NCI-H2081 (cell line): ENCODE measurements at places on chromosomes 2 and 18.

- no peak for DNase-seq
Measured at GRCh38 chr2:43460611-43461365, 135.1 kb downstream of the THADA start.

DNA sequence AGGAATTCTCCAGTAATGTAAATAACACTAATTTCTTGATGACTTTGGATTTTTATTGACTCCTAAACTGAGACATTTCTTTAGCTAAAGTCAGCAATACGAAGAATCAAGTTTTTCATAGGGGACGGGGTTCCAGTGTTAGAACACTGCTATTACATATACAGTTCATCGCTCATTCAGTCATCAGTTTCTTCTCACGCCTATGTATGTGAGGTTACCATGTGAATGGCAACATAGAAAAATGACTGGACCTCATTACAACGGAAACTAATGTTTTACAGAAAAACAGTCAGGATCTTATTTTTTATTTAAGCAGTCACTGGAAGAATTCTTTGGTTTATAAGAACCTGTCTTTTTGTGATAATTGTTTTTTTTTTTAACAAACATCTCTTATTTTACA lies 56.4 kb downstream of the THADA start:
- DNase-seq, result no peak

DNA sequence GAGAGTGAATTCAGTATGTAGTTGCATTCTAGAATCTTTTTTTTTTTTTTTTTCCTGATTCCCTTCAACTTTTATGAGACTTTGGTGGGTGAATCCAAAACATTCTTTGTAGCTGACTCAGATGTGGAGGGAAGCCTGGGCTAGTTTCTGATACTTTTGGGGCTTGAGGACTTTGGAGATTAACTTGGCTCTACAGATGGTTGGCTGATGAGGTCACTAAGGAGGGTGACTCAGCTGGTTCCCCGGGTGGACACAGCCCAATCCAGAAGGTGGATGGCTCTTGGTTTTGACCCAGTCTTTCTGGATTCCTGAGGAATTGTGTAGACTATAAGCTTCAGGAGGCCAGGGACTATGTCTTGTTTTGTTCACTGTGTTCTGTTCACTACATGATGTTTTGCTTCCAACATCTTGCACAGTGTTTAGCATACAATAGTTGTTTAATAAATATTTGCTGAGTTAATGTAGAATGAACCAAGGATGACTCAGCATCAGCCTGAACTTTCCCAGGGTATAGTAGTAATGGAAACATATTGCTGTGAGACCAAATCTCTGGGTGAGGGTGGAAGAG lies 30.5 kb downstream of the LAMA3 start:
- DNase-seq, result no peak

DNA sequence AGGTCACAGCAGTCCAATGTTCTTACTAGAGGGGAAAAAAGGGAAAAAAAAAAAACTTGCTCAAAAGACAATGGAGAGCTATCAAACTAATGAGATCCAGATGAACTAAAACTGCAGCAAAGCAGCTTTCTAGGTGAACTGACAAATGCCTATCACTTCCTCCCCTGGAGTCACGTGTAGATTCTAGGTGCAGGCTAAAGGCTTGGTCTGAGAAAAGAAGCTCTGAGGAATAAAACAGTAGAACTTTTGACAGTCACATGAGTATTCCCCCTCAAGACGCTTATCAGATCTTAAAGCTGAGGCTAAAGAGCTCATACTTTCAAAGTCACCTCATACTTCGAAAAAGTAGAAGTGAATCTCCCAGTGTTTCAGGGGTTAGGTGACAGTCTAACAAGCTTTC lies 42.3 kb downstream of the SMAD2 start:
- no peak for DNase-seq

DNA sequence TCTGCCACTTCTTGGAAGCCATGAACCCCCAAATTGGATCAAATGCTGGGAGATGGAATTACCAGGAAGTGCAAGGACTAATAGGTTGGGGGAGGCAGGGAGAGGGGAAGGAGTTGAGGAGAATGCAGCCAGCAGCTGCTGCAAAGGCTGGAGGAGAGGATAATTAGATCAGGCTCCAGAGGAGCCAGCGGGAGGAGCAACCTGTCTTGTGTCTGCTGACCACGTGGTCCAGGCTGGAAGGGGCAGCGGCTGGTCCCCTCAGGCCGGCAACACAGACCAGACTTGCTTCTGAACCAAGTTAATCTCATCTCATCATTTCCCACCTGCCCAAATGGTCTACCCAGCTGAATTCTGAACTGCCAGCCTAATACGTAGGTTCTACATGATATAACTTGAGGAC lies 68.3 kb downstream of the MRO start:
- DNase-seq, result no peak

DNA sequence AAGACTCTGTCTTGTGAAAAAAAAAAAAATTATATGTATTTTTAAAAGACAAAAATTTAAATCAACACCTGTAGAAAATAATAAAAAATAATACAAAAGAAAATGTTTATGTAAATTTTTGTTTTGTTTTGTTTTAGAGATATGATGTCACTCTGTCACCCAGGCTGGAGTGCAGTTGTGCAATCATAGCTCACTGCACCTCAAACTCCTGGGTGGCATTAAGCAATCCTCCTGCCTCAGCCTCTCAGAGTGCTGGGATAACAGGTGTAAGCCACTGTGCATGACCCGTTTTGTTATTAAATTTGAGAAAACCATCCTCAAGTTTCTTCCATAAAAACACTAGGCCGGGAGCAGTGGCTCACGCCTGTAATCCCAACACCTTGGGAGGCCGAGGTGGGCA lies 56.2 kb upstream of the B3GNT7 start:
- no peak for DNase-seq

DNA sequence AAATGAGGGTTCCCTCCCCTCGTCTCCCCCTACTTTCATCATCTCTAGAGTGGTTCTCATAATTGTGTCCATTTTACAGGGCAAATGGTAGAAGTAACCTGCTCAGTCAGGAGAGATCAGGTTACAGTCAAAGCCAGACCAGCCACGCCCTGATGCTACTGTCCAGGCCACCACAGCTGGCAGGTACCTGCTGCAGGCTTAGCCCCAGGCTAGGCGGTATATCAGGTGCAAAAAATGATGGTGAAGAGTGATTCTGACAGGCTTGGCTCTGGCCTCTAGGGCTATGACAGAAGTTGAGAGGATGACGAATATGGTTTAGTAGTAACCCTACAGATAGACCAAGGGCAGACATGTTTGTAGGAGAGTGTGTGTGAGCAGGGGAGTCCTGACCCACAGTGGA lies 67.1 kb downstream of the HAUS1 start:
- DNase-seq, result no peak

DNA sequence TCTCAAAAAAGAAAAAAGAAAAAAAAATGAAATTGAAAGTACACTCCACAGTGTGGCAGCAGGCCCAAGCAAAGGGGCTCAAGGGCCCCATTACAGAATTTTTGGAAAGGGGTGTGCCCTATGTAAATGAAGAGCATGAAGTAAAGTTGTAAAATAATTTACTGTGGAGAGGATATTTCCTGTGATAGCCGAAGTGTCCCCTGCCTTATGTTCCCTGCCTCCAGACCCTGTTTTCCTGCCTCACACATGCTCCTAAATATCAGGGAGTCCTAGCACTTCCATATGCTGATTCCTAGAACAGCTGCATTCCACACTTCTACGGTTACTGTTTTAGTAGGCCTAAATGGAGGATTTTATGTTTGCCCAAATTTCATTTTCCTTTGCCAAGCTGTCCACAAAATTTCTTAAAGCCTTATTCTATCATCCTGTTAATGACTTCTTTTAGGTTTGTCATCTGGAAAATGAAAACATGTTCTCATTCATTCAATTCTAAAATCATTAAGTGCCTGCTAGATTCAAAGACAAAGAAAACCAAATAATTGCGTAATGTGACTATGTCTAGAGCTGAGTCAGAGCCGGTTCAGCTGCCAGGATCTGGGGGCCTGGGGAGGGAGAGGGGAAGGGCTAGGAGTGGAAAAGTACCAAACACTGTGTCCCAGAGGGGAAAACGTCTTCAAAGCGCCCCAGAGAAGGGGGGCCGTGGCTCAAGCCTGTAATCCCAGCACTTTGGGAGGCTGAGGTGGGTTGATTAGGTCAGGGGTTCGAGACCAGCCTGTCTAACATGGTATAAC lies 25.9 kb upstream of the IMPA2 start:
- DNase-seq, result no peak

DNA sequence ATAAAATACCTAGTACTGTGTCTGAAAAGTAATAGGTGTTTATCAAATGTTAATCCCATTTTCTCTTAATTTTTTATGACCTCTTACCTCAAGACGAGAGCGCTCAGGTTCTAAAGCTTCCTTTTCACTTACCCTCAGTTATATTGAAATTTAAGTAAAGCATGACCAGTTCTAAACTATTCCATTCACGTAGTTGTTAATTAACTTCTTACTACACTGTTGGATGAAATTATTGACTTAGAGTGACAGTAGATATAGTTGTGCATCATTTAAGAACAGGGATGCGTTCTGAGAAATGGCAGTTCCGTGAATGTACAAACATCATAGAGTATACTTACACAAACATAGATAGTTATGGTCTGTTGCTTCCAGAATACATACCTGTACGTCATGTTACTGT lies 20.1 kb upstream of the HTR2B start:
- DNase-seq, result no peak

DNA sequence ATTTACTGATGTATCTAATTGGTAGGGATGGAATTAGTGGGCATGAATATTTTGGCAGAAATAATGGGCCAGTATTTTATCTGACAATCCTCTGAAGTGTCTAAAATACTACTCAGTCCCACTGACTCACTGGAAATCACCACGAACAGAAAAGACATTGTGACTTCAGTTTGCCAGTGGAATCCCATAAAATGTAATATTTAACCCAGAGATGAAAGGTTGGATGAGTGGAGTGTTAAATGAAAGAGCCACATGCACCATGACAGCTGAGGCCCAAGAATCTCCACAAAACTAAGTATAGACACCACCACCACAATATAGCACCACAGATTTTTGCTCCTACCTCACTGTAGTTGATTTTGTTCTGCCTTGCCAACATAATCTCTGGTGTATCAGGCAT lies 103.9 kb downstream of the NEB start:
- no peak for DNase-seq

GRCh38 chr2:223760838-223761502 lies 76.4 kb downstream of the AP1S3 start:
- no peak for DNase-seq

DNA sequence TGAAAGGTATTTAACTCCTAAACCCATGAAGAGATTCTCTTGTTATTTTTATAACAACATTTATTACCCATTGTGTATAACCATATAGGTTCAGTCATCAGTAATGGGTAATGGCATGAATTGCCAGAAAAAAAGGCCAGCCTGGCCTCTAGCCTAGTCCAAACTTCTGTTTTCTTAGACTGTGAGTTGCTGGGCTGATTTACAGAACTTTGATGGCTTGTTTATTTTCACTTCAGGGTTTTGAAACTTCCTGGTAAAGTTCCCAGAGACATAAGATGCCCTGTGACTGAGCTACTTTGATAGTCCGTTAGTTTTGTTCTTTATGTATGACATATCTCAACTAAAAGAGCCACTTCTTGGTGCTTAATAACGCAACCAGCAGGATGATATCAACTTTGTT lies 164.8 kb downstream of the METTL4 start:
- DNase-seq, result no peak

DNA sequence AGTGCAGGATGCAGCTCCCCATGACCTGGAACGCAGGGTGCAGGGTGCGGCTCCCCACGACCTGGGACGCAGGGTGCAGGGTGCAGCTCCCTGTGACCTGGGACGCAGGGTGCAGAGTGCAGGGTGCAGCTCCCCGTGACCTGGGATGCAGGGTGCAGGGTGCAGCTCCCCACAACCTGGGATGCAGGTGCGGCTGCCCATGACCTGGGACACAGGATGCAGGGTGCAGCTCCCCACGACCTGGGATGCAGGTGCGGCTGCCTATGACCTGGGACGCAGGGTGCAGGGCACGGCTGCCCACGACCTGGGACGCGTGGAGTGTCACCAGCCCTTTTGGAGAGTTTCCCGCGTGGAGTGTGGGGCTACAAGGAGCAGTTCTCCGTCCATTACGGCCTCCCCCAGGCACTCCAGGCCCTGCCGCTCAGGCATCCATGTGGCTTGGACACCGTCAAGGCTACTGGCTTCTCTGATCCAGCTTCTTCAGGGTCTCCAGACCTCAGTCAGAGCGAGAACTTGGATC lies 38.7 kb downstream of the PXDN start:
- DNase-seq, result no peak

- peak; percentile 42 for DNase-seq
Measured at GRCh38 chr2:5976531-5977065, 284.4 kb downstream of the SOX11 start.

DNA sequence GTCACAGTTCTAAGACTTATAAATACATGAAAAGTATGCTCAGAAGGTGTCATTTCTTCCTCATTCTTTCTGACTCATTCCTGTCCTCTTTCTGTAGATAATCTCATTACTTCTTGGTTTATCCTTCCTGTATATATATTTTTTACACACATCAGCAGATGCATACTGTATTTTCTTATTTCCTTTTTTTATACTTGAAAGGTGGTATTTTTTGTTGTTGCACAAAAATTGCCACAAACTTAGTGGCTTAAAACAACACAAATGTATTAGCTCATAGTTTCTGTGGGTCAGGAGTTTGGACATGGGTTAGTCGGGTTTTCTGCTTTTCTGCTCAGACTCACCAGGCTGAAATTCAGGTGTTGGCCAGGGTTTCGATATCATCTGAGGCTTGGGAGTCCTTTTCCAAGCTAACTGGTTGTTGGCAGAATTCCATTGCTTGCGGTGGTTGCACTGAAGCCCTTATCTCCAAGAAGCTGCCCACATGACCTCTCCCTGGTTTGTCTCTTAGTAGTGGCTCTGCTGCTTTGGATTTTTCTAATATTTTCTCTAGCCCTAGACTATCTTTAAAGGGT lies 162.6 kb downstream of the FMNL2 start:
- no peak for DNase-seq

- DNase-seq, result no peak
Measured at GRCh38 chr2:178409261-178409660, 41.7 kb downstream of the PRKRA start.

DNA sequence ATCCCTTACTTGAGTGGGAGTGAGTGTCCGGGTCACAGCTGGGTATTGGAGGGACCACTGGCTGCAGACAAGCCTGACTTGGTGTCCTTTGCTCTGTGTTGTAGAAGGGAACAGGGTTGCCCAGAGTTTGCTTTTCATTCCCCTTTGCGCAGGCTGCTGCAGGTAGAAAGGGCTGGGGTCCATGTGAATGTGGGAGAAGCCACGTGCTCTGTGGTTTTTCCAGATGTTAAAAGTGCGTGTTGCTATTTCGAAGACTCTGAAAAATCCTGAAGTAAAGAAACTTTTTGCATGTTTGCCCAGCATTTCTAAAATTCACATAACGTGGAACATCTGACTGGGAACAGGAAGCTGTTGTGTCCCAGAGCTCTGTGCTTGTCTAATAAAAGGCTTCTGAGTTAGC lies 28.8 kb downstream of the GLI2 start:
- no peak for DNase-seq

DNA sequence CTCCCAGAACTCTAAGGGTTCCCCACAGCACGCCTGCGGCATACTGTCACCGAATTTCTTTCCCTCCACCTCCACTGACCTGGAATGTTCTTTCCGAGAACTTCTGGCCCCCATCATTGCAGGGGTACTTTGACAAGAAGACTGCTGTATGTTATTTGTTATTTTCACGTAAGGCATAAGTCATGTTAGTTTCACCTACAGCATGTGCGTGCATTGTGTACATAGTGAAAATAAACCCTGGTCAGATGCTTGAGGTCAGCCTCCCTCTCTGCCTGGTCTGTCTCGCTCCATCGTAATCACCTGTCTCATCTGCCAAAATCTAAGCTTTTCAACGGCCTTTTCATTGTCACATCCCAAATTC lies 4.1 kb downstream of the ABCG8 start:
- no peak for DNase-seq
